Sciatic nerve (tissue), 2 donors: ENCODE measurements at places on chromosomes 11 and 22. TPM values are rescaled to one million over a fixed set of nuclear protein-coding genes. Genes with fewer than 3 reads are reported as not detected.

- DNase-seq, result no peak
Measured at GRCh38 chr11:7418061-7418460, 67.2 kb upstream of the OLFML1 start.

KRTAP5-9 gene
- total RNA-seq, result 0.40 TPM

- DNase-seq, result no peak
Measured at GRCh38 chr22:47918276-47918921, 1155.9 kb downstream of the TBC1D22A start.

DNA sequence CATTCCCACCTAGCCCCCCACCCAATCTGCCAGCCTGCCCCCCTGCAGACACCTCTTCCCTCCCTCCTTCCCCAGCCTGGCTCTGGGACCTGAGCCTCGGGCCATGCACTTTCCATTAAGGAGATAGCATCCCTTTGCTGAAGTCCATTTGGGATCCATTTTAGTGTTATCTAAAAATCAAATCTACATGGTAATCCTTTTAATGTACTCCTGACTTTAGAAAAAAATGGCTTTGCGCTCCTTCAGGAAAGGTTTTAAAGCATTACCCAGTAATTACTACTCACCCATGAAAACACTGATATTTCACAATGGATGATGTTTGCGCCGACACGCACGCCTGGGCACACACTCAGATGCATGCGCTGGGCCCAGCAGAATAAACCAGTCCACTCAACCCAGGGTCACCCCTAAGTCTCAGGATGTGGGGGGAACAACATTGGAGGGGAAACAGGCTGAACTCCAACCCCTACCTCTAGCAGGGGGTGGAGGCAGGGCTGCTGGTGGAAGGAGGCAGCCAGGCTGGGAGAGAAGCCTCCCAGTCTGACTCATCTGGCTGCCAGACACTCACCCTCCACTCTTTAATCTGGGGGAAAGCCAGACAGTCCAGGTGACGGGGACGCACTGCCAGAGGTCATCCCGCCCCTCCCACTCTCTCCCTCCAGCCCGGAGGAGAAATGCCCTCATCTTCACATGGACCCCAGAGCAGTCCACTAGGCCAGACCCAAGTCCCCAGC is 29.8 kb downstream of the LMO1 start:
- no peak for DNase-seq

GRCh38 chr11:123166071-123166559 is 28.9 kb downstream of the CLMP start:
- DNase-seq, result peak; percentile 74

APLNR gene
- total RNA-seq, result 12.7 TPM

DNA sequence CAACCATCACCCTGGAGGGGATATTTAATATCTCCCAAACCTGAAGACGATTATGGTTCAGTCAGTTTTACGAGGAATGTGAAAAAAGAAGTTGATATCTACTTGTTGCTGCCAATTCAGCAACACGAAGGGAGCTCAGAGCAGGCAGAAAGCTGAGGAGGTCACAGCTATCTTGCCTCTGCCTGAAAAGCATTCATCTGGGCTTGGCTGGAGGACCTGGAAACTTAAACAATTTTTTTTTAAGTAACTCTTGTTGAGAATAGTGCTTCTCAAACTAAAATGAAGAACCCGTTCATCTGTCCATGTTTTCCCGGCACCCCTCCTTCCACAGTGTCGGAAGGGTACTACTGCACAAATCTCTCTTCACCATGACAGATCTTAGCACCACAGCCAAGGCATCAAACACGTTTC is 98.9 kb downstream of the MICAL3 start:
- peak; percentile 40 for DNase-seq

DNA sequence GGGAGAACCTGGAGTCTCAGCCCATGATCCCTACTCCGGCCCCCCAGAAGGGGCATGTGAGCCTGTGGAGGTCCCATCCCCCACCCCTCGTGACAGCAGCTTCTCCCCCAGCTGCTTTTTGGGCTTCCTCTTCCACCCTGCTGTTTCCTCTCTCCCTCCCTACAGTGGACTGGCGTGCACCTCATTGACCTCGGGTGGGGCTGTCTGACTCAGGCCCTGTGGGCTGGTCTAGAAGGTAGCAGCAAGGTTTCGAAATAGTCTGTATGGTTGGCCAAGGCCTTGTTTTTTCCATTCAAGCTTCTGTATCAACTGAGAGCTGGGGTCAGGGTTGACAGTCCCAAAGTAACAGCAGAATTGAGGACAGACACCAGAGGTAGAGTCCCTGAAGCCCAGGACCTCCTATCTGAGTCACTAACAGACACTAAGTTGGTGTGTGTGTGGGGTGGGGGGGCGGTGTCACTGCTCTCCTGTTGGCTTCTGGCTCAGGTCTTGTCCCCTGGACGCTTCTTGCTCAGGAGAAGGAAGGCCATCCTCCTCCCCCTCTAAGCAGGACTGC is 7.7 kb downstream of the SLC37A2 start:
- peak; percentile 77 for DNase-seq

GRCh38 chr11:130171534-130171933 is 12.0 kb downstream of the ST14 start:
- DNase-seq, result no peak

GRCh38 chr11:126816645-126817044 is 183.9 kb downstream of the KIRREL3 start:
- DNase-seq, result no peak

- DNase-seq, result no peak
Measured at GRCh38 chr22:49439373-49439772, 388.3 kb downstream of the BRD1 start.

- DNase-seq, result no peak
Measured at GRCh38 chr22:32896891-32897290, 95.4 kb downstream of the TIMP3 start.

GGT5 gene
- total RNA-seq, result 38.2 TPM

APOA4 gene
- total RNA-seq, result not detected

DNA sequence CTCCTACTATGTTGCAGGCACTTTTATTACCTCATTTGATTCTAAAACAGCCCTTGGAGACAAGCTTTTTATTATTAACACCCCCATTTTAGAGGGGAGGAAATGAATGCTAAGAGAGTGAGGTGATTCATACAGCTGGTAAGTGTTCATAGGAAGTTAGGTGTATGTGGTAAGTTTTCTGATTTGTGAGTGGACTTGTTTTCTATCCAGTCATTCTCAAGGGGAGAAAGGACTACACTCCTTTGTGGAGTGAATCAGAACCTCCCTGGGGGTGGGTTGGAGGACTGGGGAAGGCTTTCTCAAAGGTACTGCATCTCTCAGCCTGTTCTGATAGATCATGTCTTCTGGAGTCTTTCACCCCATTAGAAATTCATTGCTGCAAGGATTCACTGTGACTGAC is 23.5 kb downstream of the PKNOX2 start:
- DNase-seq, result no peak

MYBPC3 gene
- 0.53 TPM for total RNA-seq

- DNase-seq, result no peak
Measured at GRCh38 chr11:102368472-102368871, 21.5 kb downstream of the BIRC2 start.

DNA sequence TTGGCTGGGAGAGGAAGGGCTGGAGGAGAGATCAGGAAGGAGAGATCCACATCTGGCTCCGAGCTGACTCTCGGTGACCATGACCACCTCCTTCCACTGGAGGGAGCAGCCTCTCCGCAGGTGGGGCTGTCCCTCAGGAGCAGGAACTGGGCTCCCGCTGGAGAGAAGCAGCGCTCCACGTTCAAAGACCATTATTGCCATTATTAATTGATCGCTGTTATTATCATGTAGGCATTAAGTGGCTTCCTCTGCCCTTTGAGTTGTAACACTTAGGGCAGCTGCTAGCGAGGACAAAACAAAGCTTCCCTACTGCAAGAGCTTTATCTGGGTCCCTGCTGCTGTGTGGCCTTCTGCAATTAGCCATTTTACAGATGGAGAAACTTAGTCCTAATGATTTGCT is 251.9 kb downstream of the ST3GAL4 start:
- no peak for DNase-seq

DNA sequence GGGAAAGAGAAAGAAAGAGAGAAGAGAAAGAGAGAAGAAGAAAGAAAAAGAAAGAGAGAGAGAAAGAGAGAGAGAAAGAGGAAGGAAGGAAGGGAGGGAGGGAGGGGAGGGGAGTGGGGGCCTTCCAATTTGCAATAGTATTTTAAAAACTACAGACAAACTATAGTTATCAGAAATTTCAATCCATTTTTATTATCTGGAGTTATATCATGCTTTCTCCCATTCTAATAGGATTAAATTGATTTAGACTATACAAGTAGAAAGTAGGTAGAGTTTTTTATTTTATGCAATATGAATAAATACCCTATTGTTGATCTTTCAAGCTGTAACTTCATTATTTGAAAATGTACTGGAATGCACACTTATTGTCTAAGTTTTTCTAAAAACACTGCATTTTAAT is 70.2 kb upstream of the CEP126 start:
- DNase-seq, result no peak

GRCh38 chr11:8789864-8790263 is 107.3 kb downstream of the RPL27A start:
- DNase-seq, result no peak

LUZP2 gene
- total RNA-seq, result 0.18 TPM

GRCh38 chr11:47003180-47003877 is 66.8 kb downstream of the CSTPP1 start:
- DNase-seq, result no peak

GRCh38 chr11:454043-454442 is 4.0 kb downstream of the PTDSS2 start:
- no peak for DNase-seq

DNA sequence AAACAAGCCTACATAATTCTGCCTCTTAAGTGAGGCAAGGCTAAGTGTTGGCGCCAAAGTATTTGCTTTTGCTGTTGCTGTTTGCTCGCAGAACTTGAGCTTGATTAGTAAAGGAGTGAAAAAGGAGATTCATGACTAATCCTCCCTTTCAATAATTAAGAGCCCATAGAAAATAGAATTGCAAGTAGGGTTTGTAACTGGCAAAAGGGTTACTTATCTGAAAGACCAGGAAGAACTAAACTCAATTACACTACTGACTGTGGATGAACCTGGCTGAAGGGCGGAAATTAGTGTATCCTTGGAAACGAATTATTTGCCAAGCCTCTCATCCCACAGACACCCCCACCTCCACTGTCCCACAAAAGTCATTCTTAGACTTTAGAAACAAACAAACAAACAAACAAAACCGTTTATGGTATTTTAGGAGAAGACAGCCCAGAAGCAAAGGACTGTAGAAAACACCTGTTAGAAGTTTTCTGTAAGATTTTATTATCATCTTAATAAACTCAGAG is 411 bp upstream of the EXPH5 start:
- no peak for DNase-seq
